ENCODE measurements at places on chromosomes 5 and 9. TPM values are rescaled to one million over a fixed set of nuclear protein-coding genes. Genes with fewer than 3 reads are reported as not detected.

DNA sequence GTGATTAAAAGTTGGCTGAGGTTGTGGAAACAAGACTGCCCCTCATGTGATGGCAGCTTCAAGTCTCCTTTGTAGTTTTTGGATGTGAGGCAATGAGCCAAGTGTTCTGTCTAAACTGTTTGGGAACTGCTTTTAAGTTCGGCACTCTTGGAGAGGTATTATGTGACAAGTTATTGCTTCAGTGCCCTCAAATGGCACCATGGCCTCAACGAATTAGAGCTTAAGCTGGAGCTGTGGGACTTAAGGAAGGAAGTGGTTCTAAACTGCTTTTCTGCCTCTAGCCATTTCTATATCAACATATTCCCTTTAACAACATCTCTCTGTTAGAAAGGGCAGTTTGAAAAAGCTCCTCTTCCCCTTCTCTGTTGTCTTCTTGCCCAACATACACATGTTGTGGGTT lies 227.7 kb downstream of the RFK start:
- no peaks in the 10 kb centered on the region for H3K27me3 ChIP-seq
- H3K36me3 ChIP-seq, result peaks cover 6% of the 10 kb centered on the region
- H3K27ac ChIP-seq, result no peak overlapping the region
- H3K4me3 ChIP-seq, result no peak overlapping the region
- no peaks in the 10 kb centered on the region for H3K4me1 ChIP-seq

DNA sequence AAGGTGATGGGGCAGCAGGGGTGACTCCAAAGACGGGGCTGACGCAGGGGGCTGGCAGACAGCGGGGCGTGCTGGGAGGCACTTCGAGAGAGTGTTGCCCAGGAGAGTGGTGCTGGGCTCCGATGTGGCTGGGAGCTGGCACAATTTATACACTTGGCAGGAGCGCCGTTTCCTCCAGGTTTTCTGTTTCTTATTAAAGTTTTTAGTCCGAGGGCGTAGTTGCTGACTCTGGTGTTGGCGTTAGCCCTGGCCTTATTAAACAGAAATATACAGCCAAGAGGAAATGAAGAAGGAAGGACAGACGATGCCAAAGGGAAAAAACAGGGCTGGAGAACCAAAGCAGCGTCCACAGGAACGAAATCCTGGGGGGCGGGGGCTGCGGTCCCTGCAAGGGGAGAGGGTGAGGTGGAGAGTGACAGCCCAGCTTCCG lies 139.6 kb upstream of the PHYKPL start:
- no peaks in the 10 kb centered on the region for H3K36me3 ChIP-seq
- H3K27me3 ChIP-seq, result peaks cover 27% of the 10 kb centered on the region
- no peak overlapping the region for H3K27ac ChIP-seq
- H3K4me1 ChIP-seq, result no peaks in the 10 kb centered on the region

DNA sequence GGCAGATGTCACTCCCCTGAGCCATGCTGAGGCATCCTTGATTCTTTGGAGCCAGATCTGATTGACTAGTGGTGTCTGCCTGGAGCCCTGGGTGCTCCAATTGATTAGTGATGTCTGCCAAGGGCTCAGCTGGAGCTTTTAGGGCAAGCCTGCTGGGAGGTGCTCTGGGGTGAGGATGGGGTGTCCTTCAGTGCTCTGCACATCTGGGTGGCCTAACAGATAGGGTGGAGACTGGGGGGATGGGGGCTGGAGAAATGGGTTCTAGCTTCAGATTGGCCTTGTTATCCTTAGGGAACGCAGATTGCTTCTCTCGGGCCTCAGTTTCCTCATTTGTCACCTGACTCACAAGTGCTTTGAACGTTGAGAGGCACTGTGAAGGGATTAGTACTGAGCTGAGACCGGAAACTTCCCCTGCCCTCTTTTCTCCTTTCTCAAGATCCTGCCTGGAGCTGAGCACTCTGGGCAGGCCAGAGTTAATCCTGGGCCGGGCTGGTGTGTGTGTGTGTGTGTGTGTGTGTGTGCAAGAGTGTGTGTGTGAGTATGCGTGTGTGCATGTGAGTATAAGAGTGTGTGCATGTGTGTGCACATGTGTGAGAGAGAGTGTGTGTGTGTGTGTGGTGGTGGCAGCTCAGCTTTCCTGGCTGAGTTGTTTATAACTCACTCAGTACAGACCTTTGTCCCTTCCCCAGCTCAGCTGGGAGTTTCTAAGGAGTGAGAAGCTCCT lies 5.6 kb upstream of the IER5L start:
- no peak overlapping the region for H3K4me3 ChIP-seq
- H3K36me3 ChIP-seq, result no peaks in the 10 kb centered on the region
- H3K27me3 ChIP-seq, result peaks cover 31% of the 10 kb centered on the region

DNA sequence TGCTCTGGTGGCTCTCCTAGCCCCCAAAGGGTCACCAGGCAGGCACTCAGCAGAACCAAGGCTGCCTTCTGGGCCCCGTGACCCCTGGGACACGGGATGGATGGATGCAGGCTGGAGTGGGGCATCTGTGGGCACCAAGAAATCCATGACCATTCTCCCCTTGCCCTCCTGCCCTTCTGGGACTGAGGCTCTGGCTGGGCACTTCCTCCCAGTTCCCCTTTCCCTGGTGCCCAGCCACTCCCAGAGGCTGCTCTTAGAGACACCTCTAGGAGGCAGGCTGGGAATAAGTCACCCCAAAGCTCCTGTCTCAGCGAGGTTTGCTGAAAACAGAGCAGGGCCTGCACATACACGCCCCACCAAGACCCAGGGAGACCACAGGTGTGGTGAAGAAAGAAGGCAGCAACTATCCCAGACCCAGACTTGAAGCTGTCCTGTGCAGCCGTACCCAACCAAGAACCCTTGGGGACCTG lies 943 bp downstream of the STING1 start:
- H3K4me3 ChIP-seq, result peak overlapping the region; percentile 83
- peaks cover 42% of the 10 kb centered on the region for H3K36me3 ChIP-seq
- peaks cover 68% of the 10 kb centered on the region for H3K4me1 ChIP-seq

DNA sequence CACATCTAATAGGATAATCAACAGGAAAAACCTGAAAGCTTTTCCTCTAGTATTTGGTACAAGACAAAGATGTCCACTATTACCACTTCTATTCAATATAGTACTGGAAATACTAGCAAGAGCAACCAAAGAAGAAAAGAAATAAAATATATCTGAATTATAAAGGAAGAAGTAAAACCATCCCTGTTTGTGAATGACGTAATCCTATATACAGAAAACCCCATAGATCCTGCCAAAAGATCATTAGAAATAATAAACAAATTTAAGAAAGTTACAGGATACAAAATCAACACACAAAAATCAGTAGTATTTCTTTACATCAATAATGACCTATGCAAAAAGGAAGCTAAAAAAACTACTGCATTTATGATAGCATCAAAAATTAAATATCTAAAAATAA lies 1191.3 kb upstream of the C9orf72 start:
- DNase-seq, result no peak
- no peak overlapping the region for H3K27ac ChIP-seq
- no peaks in the 10 kb centered on the region for H3K36me3 ChIP-seq
- H3K4me1 ChIP-seq, result no peaks in the 10 kb centered on the region
- H3K27me3 ChIP-seq, result no peaks in the 10 kb centered on the region

The COL5A1 gene
- 0.18 TPM for total RNA-seq

- no peaks in the 10 kb centered on the region for H3K36me3 ChIP-seq
- no peak for DNase-seq
- H3K4me3 ChIP-seq, result no peak overlapping the region
Measured at GRCh38 chr5:94888674-94889073, 270.2 kb downstream of the SLF1 start.

GRCh38 chr5:600886-601541 lies 11.1 kb upstream of the CEP72 start:
- no peak overlapping the region for H3K4me3 ChIP-seq
- H3K27me3 ChIP-seq, result peaks cover 42% of the 10 kb centered on the region
- H3K4me1 ChIP-seq, result peaks cover 3% of the 10 kb centered on the region
- no peak overlapping the region for H3K27ac ChIP-seq
- no peak for DNase-seq

The TMEM215 gene
- total RNA-seq, result not detected

- H3K27ac ChIP-seq, result no peak overlapping the region
- H3K4me1 ChIP-seq, result no peaks in the 10 kb centered on the region
- H3K4me3 ChIP-seq, result no peak overlapping the region
- no peak for DNase-seq
Measured at GRCh38 chr5:173625673-173626504, 9.4 kb upstream of the BOD1 start.

The PCDHGC3 gene
- 0.12 TPM for total RNA-seq

The HMGCS1 gene
- 48.2 TPM for total RNA-seq

DNA sequence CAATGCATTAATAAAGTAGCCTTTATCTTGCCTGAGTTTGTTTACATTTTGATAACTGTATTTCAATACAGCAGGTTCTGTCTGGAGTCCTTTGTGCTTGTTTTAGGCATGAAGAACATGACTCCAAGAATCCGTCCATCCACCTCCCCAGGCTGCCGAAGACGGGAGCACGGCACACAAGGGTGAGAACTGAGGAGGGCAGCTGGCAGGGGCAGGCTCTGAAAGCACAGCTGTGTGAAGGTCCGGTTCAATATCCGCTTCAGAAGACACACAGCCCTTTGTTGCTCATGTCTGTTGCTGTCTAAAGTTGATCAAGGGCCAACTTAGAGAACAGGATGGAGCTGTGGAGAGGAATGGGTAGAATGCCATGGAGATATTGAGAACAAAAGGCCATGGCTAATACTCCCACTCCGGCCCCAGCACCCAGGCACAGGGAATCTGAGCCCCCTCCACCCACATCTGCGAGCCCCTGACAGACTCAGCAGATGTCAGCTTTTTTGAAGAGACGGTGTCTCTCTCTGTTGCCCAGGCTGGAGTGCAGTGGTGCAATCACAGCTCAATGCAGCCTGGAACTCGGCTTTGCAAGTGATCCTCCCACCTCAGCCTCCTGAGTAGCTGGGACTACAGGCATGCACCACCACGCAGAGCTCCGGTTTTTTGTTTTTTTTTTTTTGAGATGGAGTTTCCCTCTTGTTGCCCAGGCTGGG lies 58.5 kb upstream of the GNE start:
- peaks cover 4% of the 10 kb centered on the region for H3K36me3 ChIP-seq
- no peak overlapping the region for H3K4me3 ChIP-seq
- H3K27me3 ChIP-seq, result no peaks in the 10 kb centered on the region
- no peaks in the 10 kb centered on the region for H3K4me1 ChIP-seq
- H3K27ac ChIP-seq, result no peak overlapping the region

DNA sequence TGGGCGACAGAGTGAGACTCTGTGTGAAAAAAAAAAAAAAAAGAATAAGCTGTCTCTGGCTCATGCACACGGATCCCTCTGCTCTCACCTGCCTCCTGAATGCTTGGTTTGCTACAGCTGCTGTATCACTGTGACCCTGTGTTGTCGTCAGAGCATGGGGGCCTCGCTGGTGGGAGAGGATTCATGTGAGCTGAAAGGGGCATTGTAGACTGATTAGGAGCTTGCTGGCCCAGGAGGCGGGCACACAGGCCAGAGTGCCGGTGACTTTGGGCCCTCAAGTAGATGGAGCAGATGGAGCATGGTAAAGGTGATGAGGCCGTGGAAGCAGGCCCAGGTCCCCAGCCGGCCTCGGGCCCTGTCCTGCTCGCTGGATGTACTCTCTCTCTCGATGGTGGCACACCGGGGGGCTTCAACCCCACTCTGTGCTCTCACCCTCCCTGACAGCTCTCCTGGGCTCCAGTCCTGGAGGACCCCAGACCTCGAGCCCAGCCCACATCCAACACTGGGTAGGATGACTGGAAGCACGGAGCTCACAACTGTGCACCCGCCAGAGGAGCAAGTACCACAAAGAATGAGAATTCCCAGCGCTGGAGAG lies 7.1 kb downstream of the FLT4 start:
- no peak overlapping the region for H3K4me3 ChIP-seq
- no peaks in the 10 kb centered on the region for H3K4me1 ChIP-seq
- DNase-seq, result no peak
- peaks cover 29% of the 10 kb centered on the region for H3K27me3 ChIP-seq
- H3K27ac ChIP-seq, result no peak overlapping the region

GRCh38 chr9:16540743-16541613 lies 329.5 kb downstream of the BNC2 start:
- no peak overlapping the region for H3K27ac ChIP-seq
- H3K27me3 ChIP-seq, result no peaks in the 10 kb centered on the region
- DNase-seq, result no peak

The TMEM8B gene
- 11.9 TPM for total RNA-seq

The MSMP gene
- 1.6 TPM for total RNA-seq

GRCh38 chr9:133658442-133659431 lies 22.6 kb downstream of the DBH start:
- H3K27me3 ChIP-seq, result peaks cover 64% of the 10 kb centered on the region
- no peak overlapping the region for H3K4me3 ChIP-seq
- H3K27ac ChIP-seq, result no peak overlapping the region
- H3K36me3 ChIP-seq, result no peaks in the 10 kb centered on the region
- DNase-seq, result no peak
- peaks cover 53% of the 10 kb centered on the region for H3K4me1 ChIP-seq

GRCh38 chr5:151204051-151204450 lies 19.8 kb downstream of the CCDC69 start:
- DNase-seq, result no peak
- no peak overlapping the region for H3K4me3 ChIP-seq
- no peak overlapping the region for H3K27ac ChIP-seq
- peaks cover 42% of the 10 kb centered on the region for H3K36me3 ChIP-seq

The PCDHGA7 gene
- 0.16 TPM for total RNA-seq

Data from T-cell (primary cell).